ENCODE measurements at places on chromosomes 4 and X.
A peak's percentile ranks its signal among the peaks of the same experiment; 100 is the strongest.

GRCh38 chr4:168095776-168096406, 3.6 kb downstream of the ANXA10 start:
- DNase-seq = no peak

- no peak for DNase-seq
Measured at GRCh38 chr4:87697272-87697671, 47.2 kb downstream of the DMP1 start.

GRCh38 chrX:45756557-45756956, 555.9 kb upstream of the DIPK2B start:
- no peak for DNase-seq

DNA sequence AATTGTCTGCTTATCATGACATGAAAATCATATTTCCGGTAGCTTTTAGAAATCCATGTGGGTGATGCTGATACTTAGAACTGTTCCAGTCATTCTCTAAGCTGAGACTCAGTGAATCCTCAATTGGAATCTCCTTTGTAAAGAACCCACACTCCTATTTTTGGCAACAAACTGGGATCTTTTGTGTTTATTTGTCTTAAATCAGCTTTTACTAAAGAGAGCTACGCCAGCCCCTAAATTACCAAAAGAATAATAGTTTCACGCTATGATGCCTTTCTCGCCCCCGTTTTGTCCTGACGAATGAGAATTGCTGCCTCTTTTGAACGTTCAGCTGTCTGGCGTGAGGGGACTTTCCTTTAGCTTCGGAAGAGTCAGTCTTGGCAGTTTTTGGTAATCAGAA, 195.9 kb downstream of the SHOX start:
- no peak for DNase-seq

DNA sequence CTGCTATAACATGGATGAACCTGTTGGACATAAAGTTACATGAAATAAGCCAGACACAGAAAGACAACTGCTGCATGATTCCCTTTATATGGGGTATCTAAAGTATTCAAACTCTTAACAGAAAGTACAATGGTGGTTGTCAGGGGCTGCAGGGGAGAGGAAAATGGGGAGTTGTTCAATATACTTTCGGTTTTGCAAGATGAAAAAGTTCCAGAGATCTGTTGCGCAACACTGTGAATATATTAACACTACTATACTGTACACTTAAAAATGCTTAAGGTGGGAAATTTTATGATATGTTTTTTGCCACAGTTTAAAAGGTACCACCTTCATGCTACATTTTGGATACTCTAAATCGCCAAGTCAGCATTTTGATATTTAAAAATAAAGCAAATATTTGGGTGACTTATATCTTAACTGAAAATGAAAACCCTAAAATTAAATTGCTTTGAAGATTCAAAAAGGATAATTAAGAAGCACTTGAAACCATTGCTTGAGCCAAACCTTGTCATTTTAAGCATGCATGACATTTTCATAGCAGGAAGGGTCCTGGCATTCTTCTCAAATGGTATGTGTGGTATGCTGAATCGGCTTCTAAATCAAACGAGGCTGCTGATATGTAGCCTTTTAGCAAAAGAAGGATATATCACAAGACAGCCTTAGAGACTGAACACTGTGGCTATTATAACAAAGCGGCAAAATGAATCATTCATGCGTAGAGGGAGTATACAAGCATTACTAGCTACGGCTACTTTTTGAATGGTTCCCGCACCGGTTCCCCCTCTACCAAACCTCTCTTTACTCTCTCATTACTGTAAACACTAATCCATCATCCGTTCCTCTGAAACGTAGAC, 607.1 kb upstream of the DIPK2B start:
- no peak for DNase-seq

GRCh38 chr4:98249831-98250230, 11.4 kb upstream of the RAP1GDS1 start:
- no peak for DNase-seq

DNA sequence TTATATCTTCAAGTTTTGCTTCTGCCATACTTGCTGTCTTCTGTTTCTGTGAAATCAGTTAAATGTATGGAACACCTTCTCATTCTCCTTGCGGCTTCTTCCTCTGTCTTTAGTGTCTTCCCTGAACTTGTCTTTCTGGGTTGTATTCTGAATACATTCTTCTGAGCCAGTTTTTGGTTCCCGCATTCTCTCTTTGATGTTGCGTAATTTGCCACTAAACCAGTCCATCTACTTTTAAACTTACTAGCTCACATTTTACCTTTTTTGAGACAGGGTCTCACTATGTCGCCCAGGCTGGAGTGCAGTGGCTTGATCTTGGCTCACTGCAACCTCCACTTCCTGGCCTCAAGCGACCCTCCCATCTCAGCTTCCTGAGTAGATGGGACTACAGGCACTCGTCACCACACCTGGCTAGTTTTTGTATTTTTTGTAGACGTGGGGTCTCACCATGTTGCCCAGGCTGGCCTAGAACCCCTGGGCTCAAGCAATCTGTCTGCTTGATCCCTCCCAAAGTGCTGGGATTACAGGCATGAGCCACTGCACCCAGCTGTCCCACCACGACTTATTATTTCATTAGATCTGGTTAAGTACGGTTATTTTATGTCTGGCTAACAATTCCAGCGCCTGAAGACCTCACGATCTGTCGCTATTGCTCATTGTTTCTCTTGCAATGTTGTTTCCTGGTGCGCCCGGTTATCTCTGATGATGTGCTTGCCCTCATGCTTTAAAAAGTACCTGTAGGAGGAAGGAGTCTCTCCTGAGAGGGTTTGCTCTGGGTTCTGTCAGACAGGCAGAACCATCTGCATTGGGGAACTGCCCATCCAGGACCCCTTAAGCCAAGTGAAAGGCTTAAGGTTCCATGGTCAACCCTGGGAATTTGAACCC, 9.8 kb upstream of the FAM3A start:
- DNase-seq = no peak

DNA sequence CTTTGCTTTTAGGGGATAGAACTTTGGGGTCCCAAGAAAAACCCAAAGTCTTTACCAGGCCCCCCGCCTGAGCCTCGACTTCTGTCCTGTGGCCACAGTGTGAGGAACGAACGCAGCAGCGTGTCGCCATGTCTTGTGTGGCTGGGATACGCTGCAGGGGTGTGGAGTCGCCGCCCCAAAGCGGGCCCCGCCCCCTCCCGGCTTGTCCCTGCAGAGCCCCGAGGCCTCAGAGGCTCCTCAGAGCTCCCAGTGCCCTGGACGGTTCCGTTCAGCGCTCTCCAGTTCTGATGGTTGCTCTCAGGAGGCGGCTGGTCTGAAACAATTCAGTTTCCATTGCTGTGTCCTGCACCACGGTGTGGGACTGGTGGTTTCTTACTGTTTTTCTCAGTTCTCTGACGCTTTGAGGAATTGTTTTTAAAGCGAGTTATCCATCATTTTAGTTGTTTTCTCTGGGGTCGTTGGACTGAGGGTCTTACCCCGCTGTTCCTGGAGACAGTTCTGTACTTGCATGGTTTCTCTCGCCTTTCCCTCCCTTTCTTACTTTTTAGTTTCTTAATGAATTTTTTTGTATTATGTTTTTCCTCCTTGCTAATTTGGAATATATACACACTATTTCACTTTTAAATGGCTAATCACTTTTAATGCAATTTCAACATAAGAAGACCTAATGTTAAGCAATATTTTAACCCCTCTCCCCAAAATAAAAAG, 1.6 kb upstream of the IDUA start:
- no peak for DNase-seq

DNA sequence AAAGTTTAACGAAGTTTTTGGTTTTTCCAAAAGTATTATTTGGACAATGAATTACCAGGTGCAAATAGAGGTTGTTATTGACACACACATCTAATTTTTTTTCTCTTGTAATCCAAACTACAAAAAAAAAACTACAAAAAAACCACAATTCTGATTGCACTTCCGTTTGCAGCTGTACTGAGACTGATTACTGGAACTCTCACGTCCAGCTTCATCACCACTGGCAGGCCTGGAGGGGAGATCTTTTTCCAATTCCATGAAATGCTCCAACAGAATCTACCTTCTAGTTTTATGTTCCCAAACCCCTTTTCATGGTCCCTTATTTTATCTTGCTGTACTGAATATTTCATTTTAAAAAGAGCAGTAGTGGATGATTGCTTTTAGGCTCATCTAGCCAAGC, 1118.3 kb downstream of the C4orf33 start:
- DNase-seq = no peak

DNA sequence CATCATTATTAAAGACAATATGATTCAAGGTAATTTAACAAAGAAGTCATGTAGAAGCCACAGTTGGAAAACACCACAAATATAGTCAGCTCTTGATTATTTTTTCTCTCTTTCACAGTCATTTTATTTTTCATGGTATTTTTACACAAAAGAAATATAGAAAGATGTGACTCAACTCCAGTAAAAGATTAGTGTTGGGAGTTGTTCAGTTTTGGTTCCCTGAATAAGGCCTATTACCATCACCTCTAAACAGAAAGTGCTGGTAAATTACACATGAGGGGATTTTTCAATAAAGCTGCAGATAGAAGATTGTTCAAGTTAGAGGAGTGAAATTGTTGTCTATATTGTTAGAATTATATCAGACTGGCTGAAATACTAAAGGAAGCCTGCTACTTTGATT, 107.0 kb downstream of the DDIT4L start:
- no peak for DNase-seq

DNA sequence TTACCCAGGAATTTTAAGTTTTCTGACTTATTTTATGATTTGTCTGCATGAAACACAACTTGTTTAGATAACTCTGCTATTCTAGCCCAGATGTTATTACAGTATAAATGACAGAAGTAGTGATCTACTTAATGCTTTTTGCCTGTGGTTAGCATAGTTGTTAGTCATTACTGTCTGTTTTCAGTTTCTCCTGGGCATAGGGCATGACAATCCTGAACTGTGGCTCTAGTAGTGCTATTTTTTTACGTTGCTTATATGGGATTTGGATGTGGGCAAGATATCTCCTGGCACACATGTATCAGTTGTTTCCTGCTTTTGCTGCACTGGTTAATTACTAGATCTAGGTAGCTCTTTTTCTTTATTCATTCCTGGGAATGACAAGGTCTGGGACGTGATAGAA, 1005.8 kb downstream of the PCDH18 start:
- DNase-seq = no peak

DNA sequence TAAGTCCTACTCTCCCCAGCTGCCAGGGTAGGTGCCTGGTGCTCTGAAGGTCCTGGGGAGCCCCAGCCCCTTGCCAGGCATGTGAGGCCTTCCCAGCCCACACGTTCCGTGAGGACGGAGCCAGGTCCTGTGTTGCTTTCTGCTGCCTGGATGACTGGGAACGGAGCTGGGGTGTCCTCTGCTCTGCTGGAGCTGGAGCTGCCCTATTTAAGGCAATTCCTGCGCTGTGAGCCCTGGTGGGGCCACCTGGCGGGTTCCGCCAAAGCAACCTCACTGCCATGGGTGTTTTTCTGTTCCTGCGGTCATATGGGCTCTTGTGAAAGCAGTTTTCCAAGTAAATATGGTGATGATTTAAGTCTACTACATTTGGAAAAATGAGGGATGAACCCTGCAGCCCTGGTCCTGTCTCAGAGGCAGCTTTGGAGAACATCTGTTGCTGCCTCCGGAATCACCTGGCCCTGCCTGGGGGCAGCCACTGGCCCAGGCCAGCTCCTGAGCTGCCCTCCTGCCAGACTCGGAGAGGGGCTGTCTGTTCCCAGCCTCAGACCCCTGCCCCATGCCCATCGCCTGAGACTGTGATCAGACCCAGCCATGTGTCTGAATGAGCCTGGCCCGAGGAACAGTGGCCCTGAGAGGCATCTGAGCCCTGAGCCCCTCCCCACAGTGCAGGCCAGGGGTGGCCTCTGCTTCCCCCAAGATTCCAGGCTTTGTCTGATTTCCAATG, 33.2 kb downstream of the FGFRL1 start:
- peak; percentile 10 for DNase-seq

DNA sequence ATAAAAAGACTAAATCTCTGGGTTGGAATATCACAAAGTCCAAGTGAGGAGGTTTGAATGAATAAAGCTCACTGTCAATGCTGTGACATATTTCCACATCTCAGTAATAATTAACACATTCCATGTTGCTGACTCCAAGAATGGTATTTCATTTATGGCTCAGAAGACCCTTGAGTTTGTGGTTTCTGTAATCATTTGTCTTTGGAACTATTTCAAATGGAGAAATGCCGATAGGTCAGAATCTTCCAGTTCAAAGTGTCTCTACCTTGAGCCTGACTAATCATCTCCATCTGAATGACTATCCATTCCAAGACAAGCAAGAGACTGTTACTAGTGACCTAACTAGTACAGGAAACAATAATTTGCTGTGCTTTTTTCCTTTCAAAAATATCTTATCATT, 24.2 kb upstream of the SLC2A9 start:
- no peak for DNase-seq

DNA sequence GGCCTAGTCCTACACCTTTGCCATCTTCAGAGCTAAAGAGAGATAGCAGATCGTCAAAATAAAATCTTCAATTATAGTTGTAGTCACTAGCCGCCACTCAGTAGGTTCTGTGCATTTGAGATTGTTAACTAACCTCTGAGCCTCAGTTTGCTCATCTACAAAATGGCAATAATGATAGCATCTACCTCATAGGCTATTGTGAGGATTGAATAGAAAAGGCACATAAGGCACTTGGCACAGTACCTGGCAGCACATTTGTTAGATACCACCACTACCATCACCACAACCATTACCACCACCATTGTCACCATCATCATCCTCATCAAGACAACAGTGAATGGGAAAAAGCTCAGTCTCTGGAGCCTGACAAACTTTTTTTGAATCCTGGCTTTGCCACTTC, 134.6 kb downstream of the AMMECR1 start:
- DNase-seq = no peak

- no peak for DNase-seq
Measured at GRCh38 chr4:174080361-174080760, 203.1 kb downstream of the FBXO8 start.

- DNase-seq = no peak
Measured at GRCh38 chr4:163556650-163557391, 62.3 kb downstream of the TMA16 start.

DNA sequence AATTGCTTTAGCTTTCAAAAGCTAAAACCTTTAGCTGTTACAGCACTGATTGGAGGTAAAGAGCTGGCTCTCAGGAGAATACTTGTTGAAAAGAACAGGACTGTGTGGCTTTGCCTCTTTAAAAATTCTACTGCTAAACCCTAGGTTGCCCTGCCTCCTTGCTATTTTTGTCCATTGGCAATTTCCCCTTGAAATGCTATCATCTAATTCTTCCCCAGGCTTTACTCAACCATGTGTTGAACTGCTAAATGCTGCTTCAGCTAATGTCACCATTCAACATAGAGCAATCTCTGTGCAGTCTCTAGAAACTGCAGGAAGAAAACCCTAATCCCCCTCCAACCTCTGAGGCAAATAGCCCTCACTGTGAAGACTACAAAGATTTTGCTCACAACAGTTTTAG, 203.7 kb upstream of the ARX start:
- DNase-seq = no peak

DNA sequence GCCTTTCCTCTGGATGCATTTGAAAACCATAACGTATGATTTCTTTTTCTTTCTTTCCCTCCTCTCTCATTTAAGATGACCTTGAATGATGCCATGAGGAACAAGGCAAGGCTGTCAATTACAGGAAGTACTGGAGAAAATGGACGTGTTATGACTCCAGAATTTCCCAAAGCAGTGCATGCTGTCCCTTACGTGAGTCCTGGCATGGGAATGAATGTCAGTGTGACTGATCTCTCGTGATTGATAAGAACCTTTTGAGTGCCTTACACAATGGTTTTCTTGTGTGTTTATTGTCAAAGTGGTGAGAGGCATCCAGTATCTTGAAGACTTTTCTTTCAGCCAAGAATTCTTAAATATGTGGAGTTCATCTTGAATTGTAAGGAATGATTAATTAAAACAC, 142.8 kb downstream of the GRIA2 start:
- no peak for DNase-seq

GRCh38 chr4:171742436-171742835, 70.8 kb upstream of the GALNTL6 start:
- no peak for DNase-seq

- no peak for DNase-seq
Measured at GRCh38 chr4:102994803-102995202, 24.7 kb downstream of the SLC9B1 start.
